Suppressor macrophage treated with lipopolysaccharide for 4 hours (primary cell): ENCODE measurements at places on chromosomes 7 and 10.

GRCh38 chr7:154577141-154577873, 425.6 kb downstream of the PAXIP1 start:
- DNase-seq, result no peak

DNA sequence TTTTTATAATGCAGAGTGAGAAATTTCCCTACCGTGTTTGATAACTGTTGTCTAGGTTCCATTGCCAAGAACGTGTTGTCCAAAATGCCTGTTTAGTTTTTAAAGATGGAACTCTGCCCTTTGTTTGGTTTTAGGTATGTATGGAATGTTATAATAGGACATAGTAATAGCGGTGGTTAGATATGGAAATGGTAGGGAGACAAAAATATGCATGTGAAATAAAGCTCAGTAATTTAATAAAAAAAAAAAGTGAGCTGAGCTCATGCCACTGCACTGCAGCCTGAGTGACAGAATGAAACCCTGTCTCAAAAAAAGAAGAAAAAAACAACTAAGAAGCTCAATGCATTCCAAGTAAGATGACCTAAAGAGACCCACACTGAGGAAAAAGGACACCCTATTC, 72.9 kb downstream of the ZNF783 start:
- DNase-seq, result no peak

DNA sequence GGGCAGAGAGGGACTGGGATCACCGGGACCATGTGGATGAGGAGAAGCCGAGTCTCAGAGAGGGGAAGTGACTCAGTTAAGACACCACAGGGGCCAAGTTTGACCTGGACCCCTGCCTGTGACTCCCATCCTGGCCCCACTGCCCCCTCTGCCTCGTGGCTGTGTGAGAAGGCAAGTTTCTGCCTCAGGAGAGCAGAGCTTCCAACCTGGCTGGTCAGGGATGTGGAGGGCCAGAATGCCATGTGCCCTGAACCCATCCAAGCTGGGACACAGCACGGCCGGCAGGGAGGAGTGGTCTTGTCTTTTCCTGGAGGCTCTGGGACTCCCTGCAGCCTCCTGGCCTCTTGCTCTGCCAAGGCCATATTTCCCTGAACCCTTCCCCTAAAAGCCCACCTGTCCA, 19.5 kb downstream of the WDFY4 start:
- no peak for DNase-seq

DNA sequence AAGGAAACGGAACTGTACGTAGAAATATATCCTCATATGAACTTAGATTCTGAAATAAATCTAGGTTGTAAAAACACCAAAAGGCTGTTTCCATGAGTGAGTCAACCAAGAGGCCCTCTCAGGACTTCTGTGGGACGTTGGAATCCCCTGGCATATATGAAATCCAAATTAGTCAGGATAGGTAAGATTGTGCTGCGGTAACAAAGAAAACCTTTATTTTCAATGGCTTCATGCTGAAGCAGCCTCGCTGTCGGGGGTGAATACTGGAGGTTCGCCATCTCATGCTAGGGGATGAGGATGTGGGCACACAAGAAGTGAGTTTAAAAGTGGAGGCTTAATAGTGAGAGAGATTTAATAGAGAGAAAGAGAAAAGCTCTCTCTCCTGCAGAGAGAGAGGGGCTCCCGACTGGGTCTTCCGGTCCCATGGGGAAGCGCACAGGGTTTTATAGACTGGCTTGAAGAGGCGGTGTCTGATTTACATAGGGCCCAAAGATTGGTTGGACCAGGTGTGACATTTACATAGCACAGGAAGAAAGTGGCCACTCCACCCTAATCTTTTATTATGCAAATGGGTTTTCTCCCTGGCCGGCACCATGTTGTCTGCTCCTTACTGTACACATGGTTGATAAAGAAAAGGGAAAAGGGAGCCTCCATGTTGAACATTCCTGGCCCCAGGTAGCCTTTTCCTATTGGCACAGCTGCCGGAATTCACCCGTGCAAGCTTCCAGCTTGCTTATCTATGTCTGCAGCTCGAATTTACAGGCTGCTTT, 52.3 kb upstream of the SEPHS1 start:
- no peak for DNase-seq

GRCh38 chr10:98567391-98568133, 120.8 kb upstream of the HPS1 start:
- no peak for DNase-seq

DNA sequence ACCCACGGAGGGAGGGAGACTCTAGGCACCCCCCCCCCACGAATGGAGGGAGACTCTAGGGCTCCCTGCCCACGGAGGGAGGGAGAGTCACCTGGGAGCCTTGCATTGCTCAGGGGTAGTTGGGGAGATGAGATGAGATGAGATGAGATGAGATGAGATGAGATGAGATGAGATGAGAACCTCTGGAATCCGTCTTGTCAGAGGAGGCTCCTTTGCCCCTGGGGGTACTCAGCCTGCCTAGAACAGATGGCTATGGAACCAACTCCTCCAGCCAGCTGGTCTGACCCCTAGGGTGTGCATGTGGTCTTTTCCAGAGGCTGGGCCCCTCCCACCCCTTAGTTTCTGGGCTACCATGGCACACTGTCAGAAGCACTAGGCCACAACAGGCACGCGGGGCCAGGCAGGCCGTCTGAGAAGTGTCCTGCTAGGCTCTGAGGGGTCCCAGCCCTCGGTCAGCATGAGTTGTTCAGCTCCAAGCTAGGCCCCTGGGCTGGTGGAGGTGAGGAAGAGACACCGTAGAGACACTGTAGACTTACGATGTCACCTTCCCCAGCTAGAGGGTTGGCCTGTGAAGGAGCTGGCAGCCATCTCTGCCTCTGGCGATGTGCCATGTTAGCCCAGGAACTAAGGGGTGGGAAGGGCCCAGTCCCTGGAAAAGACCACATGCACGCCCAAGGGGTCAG, 8.8 kb downstream of the TSPAN15 start:
- no peak for DNase-seq
